ENCODE measurements at places on chromosomes 2 and 18.

- no peak for DNase-seq
These were observed 18.2 kb upstream of the GPR55 start for GRCh38 chr2:230942920-230943896.

DNA sequence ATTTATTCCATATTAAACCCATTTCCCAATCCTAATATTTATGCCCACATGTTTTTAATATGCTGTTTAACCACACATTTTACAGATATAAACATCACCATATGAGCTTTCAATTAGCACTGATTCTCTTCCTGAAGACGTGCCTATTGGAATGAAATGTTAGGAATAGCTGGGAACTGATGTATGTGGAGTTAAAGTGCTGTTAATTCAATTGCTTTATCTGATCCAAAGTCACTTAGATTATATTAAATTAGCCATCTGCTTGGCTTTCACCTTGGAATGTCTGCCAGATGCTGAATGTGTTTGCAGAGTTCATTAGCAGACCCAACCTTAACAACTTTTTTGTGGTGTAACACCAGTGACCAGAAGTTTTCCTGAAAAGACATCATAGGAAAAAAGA lies 942.9 kb upstream of the KLHL29 start:
- DNase-seq, result no peak

- DNase-seq, result no peak
These were observed 9.8 kb upstream of the RUFY4 start for GRCh38 chr2:218059289-218059688.

DNA sequence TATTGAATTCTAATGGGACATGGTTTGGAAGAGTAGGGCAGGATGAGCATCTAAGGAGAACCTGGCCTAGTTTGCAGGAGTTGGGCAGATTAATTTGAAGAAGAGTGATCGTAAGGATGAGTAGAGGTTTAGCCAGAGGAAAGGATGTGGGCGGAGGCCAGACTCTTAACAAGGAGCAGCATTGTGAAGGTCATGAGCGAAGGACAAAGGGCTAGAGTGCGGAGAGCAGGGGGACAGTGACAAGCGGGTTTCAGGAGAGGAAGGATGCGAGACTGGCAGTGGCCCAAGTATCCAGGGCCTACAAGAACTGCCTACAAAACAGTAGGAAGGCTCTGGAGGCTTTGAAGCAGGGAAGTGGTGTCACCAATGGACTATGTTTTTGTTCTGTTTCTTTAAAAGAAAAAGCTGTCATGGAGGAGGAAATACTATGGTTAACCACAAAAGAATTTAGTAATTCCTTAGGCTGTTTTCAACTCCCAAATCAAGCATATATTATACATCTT lies 20.1 kb downstream of the SLC66A3 start:
- no peak for DNase-seq

DNA sequence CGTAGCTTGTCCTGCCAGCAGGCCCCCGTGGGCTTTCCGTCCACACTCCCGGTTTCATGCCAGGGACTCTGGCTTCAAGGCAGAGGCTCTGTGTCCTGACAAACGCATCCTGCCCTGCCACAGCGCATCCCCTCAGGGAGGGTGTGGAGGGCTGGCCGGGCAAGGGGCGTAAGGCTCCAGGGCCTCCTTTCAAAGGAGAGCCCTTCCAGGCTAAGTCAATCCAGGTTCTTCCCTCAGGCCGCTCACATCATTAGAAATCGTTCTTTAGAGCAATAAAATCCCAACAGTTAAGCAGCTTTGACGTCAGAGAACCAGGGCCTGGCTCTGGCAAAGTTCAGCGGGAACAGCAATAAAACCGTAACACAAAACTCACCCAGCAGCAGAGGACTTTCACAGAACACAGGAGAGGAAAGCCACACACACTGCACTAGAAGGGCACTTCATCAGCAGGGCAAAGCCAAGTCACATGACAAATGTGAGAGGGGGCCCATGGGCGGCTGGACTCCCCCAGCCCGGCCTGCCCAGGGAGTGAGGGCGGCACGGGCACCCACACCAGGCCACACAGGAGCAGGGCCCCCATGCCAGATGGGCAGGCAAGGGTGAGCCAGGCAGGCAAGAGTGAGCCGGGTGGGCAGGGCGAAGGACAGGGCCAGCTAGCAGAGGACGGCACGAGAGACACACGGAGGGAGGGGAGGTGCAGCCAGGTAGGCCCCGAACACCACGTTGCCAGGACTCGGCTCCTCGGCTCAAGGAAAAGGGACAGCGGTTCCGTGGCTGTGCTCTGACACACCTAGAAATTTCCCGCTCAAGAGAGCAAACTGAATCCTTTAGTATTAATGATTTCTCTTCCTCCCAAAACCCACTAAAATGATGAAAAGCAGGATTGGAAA lies 52.0 kb downstream of the HDAC4 start:
- no peak for DNase-seq

GRCh38 chr2:4827836-4828235 lies 864.3 kb upstream of the SOX11 start:
- DNase-seq, result no peak
